Astrocyte (in vitro differentiated cells and primary cell): ENCODE measurements at places on chromosomes 2 and 18.

DNA sequence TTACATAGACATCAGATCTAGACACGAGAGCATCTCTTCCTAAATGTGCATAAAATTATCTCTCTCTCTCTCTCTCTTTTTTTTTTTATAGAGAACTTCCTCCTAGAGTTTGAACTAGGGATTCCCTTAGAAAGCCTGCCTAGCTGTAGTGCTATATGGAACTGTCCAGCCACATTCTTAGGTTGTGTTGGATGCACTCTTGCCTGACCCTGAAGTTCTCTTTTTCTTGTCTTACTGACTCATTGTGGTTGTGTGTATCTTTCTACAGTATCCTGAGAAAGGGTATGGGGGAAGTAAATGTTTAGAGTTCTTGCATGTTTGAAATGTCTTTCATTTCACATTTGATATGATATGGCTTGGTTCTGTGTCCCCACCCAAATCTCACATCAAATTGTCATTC, 368.2 kb downstream of the CDH2 start:
- peak; percentile 26 for DNase-seq

GRCh38 chr2:11213090-11213638, 57.9 kb downstream of the SLC66A3 start:
- DNase-seq: peak; percentile 98

DNA sequence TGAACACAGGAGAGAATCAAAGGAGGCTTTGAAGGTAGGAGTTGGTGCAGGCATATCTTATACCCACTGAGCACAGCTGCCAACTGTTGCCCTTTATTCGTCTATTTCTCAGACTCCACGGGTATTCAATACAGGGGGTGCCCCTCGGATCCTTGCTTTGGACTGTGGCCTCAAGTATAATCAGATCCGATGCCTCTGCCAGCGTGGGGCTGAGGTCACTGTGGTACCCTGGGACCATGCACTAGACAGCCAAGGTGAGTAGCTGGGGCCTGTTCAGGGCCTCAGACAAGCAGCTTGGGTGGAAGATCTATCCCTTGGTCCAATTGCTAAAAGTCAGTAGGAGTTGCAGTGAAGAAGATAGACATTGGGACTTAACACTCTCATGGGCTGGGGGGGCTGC, 5.2 kb downstream of the CAD start:
- no peak for DNase-seq

DNA sequence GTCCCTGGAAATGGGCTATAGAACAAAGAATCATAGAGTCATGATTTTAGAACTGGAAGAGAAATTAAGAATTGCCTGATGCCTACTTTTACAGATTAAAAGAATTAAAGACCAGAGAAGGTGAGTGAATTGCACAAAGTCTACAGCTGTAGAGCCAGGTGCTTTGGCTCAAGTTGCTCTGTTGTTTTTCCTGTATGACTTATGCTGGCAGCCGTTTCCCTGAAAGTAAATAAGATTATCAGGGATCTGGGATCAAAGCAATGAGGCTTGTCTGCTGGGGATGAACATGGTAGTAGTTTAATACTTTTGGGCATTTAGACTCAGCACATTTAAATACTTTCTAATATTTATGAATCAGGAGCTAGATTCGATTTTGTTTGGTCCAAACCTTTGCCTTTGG, 166.9 kb downstream of the PRPF40A start:
- DNase-seq: peak; percentile 25

- peak; percentile 89 for DNase-seq
Observed at GRCh38 chr18:48996901-48997463, 46.2 kb upstream of the SMAD7 start.

DNA sequence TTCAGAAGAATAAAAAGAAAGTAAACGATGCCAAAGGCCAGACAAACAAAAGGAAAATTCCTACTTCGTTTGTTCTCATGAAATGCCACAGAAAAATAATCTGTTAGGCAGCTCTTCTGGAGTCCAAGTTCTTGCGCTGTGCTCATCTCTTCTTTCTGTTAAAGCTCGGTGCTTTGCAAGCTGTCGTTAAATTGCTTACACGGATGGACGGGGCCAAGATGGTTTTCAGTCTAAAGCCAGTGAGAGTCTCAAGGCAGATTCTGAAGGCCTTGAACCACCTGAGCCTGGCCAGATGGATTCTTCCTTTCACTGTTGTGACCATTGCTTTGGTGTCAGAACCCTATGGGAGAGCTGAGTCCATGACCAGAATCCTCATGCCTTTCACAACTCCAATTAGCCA, 97.6 kb upstream of the RMDN2 start:
- DNase-seq: no peak

- peak; percentile 83 for DNase-seq
Observed at GRCh38 chr2:237475704-237476141, 11.3 kb upstream of the MLPH start.

GRCh38 chr18:22031611-22032010, 137.8 kb upstream of the GATA6 start:
- no peak for DNase-seq

DNA sequence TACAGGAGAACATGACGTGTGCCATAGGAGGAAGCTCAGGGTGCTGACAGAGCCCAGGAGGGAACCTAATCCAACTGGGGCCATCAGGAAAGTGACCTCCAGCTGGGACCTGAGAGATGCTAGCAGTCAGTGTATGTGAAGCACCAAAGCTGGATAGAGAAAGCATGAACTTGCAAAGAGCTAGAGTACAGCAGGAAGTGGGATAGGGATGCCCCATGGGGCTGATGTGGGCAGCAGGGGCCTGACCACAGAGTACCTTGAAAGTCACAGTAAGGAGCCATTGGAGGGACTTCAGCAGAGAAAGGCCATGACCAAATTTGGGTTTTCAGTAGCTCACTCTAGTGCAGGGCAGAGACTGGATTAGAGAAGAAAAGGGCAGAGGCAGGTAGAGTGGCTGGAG, 91.6 kb upstream of the TTC39C start:
- DNase-seq: no peak

- DNase-seq: peak; percentile 10
Observed at GRCh38 chr2:219887870-219888269, 260.4 kb downstream of the SLC4A3 start.

DNA sequence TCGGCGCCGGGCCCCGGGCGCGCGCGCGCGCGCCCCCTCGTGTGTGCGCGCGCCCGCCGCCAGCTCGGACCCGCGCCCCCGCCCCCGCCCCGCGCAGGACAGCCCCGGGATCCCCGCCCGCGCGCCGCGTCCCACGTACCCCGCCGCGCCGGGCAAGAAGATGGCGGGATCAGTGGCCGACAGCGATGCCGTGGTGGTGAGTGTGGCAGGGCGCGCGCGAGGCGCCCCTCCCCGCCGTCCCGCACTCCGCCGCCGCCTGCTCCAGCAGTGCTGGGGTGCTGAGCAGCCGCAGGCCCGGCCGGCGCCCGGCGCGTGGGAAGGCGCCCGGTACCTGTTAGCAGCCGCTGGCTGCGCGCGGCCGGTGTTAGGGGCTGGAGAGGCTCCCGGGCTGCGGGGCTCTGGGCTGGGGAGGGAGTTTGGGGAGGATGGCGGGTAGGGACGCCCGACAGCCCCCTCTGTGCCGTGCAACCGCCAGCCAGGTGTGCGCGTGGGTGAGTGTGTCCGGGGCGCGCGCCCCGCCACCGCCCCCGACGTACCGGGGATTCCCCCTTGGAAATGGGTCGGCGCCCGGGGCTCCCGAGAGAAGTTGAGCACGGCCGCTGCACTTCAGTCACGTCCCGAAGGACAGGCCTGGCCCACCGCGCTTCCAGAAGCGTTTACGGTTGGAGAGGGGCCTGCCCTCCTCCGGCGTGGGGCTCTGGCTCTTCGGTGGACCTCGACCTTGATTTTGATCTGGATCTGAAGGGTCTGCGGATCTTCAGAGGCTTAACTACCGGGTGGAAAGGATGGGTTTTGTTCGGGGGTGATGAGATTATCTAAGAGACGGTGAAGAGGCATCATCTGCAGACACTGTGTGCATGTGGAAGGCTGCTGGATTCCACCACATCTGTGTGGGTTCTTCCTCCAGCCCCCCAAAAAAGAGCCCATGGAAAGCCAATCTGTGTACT, 697 bp downstream of the LGALSL start:
- DNase-seq: peak; percentile 47

DNA sequence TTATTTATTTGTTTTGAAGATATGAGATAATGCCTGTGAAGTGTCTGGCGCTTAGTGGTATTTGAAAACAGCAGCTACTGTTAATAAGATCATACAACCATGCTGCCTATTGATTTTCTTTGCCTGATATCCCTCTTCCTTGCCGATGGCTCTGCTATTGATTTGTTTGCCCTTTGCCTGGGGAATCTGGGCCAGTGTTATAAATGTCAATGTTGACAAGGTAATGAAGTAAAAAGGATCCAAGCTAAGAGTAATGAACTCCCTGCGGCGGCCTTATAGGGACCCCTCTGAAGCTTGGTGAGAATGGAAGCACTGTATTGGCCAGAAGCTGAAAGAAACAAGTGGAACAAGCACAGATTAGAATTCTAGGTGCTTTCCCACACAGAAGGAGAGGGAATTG, 854.6 kb downstream of the CNTNAP5 start:
- DNase-seq: no peak
